ENCODE measurements at places on chromosomes 5 and 9.

DNA sequence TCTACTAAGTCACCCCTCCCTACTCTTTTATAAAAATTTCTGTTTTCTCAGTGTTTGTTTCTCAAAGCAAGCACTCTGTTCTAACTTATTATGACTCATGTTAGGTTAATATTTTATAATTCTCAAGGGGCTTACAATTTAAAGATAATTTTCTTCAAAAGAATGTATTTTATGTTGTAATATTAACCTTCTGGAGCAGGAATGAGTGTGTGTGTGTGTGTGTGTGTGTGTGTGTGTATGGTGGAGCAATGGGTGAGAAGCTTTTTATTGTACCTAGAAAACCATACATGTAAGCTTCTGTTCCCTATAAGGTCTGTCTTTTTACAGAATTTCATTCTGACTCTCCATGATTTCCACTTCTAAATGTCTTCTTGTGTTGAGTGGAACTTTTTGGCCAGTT, 63.0 kb downstream of the PBX3 start:
- no peak for DNase-seq

- peak; percentile 11 for DNase-seq
These were observed 13.4 kb upstream of the EXOC3 start for GRCh38 chr5:429453-430188.

DNA sequence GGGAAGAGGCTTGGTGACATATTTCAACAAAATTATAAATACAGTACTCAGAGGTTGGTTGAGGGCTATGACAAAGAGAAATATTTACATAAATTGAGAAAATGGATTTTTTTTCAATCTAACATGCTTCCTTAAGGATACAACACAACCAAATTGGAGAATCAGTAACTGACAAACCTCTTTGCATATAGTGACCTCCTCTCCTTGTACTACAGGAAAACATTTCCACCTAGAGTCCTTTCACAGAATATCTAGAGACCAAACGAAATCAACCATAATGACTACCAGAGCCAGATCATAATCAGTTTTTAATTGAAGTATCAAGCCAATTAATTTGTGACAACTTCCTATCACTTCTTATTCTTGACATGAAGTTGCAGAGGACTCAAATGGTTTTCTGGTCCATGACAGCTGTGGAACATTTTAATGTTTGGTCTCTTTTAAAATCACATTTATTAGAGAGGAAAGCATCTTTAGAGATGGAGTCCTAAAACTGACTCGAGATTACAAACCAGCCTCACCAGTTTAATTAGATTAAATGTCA, 1636.5 kb upstream of the C9orf72 start:
- no peak for DNase-seq

DNA sequence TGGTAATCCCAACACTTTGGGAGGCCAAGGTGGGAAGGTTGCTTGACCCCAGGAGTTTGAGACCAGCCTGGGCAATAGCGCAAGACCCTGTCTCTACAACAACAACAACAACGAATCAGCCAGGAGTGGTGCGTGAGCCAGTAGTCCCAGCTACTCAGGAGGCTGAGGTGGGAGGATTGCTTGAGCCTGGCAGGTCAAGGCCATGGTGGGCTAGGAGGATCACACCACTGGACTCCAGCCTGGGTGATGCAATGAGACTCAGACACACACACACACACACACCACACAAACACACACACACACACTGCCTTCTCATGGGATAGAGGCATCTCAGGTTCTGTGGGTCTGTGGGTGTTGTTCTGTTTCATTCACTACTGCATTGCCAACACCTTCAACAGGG, 115.0 kb downstream of the DCP2 start:
- DNase-seq: no peak

DNA sequence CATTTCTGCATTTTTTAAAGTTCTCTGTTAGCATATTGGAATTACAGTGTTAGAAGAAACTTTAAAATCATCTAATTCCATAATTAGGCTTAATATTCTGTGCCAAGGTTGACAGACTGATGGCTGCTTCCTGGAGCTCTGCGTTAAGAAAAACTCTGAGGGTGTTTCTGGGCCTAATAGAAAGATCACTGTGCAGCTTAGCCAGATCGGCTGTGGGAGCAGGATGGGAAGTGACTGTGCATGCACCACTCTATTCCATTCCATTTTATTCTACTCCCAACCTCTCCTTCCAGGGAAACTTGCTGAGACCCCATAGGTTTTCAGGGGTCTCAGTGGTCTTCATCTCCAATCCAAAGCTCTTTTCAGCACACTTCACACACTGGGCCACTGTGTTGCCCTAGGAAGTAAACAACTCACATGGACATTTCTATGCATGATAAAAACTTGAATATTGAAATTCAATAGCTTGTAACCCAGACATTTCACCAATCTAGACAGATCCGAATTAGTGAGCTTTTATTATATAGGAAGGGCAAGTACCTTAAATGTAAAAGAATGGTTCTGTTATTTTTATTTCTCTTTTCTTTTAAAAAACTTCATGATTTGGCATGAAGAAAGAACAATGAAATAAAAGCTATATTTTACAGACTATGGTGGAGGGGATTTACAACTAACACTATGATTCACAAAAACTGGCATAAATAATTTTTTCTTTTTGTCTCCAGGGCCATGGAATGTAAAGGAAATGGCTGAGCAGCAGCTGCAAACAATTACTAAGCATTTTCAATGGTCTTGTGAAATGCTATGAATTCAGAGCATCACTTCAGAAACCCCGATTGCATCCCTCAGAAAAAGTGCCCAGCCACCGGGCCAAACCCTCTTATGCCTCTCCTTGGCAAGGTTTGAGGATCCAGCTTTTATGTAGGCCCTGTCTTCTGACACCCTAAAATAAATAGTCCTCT, 51.4 kb upstream of the DAB2 start:
- no peak for DNase-seq

- DNase-seq: no peak
These were observed 127.8 kb downstream of the GRIA1 start for GRCh38 chr5:153618307-153618706.

DNA sequence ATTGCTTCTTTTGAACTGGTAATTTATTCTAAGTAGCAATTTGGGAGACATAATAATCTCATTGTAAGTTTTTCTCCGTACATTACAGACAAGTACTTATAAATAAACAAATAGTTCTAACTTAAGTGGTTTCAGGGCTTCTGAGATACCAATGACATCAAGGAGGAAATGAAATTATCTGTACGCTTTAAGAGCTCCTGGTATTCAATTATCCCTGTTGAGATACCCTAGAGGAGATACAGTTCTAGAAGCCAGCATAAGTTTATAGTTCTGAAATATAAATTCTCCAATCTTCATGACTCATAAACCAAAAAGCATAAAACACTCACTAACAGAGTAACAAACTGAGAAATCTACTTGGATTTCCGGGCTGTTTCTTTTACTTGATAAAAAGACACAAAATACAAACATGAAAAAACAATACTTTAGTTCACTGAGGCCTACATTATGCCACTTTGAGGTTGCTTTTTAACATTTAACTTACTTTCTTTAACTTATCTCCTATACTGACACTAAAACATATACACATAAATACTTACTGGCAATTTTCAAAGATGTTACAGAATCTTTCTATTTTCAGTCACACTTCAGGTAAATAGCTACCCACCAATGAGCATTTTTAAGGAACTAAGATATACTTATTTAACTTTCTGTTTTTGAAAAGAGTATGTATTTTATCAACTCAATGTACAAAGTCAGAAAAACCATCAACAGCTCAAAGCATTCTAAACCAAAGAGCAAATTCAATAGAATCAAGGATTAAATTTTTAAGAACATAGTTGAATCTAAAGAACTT, 7.5 kb downstream of the DCTN4 start:
- DNase-seq: no peak

DNA sequence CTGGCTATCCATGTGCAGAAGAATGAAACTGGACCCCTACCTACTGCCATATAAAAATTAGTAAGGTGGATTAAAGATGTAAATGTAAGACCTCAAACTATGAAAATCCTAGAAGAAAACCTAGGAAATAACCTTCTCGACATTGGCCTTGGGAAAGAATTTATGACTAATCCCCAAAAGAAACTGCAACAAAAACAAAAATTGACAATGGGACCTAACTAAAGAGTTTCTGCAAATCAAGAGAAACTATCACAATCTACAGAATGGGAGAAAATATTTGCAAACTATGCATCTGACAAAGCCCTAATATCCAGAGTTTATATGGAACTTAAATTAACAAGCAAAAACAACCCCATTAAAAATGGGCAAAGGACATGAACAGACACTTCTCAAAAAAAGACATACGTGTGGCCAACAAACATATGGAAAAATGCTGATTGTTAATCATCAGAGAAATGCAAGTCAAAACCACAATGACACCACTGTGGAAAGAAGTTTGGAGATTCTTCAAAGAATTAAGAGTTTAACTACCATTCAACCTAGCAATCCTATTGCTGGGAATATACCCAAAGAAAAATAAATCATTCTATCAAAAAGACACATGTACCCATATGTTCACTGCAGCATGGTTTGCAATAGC, 98.5 kb downstream of the NR3C1 start:
- no peak for DNase-seq

DNA sequence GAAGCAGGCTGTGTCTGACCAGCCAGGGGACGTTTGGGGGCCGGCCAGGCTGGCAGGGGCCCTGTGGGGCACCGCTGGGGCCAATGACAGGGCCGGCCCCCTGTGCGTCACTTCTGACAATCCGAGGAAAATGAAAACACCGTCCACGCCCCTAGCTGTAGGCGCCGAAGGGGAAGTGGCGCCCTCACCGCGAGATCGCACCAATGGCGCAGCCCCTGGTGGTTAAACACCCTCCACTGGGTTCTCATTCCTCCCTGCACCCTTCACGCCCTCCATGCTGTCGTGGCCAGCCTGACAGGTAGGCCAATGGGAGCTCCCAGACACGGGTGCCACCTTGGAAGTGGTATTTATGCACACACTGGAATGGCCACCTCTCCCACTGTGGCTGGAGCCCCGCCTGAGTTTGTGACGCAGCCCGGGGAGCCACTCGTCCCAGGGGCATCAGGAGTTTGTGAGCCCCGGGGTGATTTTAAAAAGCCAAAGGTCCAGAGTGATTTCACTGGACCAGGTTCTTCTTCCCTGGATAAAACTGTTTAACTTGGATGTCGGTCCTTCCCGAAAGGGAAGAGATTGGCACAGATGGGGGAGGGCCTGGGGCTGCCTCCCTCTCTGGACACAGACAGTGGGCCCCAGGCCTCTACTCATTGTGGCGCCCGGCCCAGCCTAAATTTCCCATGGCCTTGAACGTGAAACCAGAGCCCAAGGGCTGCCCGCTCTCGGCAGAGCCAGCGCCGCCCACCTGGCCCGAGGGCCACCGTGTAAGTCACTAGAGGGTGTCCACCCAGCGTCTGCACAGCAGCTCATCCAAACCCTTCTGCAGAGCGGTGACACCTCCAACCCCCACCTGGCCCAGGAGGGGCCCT, 49.7 kb downstream of the NKD2 start:
- no peak for DNase-seq

DNA sequence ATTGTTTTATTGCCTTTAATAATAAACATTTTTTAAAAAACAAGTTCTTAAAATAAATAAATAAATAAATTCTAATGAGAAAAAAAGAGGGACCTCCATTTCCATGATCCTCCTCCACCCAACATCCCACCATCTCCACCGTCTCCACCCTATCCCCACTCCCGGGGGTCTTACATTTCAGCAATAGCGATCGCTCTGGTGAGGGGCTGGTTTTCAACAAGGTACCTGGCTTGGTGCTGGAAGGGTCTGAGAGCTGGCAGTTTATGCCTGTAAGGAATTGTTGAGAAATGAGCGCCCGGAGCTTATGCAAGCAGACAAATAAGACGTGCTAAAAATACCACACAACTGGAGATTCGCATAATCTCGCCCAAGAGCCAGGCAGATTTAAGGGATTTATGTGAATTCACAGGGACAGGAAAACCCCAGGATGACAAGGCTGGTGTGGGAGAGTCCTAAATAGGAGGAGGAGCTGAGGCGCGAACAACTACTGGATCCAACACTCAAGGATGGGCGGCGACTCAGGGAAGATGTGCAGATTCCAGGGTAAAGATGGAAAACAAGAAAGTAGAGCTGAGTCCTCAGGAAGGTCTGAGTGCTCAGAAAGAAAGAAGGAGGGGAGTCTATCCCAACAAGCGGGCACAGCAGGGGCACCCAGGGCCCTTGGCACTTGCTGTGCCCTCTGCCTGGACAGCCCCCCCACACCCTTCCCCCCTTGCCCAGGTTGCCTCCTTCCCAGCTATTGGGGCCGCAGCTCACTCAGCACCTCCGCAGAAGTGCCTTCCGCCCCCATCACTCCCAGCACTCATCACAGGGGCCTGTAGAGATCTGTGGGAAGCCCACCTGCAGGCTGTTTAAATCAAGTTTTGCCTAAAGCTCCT, 27.0 kb downstream of the TRIM14 start:
- DNase-seq: no peak

DNA sequence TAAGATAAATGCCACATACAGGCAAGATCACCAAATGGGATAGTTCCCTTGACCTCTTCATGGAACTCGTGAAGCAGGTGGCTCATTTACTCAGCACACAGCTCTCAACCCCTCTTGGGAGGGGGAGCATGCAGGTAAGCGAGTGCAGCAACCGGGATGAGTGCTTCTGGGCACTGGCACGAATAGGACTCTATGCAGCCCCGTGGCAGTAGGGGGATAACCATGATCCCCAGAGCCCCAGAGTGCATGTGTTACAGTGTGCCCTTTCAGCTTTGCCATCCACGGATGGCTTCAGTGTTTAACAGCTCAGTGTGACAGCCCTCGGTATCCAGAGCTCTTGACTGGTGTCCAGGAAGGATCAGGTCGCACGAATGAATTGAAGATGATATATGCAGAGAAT, 1187.1 kb downstream of the CDH9 start:
- DNase-seq: no peak

GRCh38 chr5:78506261-78507024, 142.1 kb downstream of the LHFPL2 start:
- DNase-seq: no peak

GRCh38 chr9:107727086-107727780, 237.7 kb upstream of the KLF4 start:
- no peak for DNase-seq

All from kidney (tissue), 22 donors.